ENCODE measurements at places on chromosomes 1 and 21. TPM values are rescaled to one million over a fixed set of nuclear protein-coding genes. Genes with fewer than 3 reads are reported as not detected.

Gene IQCC
- 2.3 TPM for total RNA-seq

Gene HES3
- total RNA-seq = not detected

Gene EIF4G3
- total RNA-seq = 53.5 TPM

Gene LRP8
- total RNA-seq = 8.4 TPM

Gene DDR2
- total RNA-seq = 303 TPM

Gene NOL9
- total RNA-seq = 17.5 TPM

Gene AK5
- 21.6 TPM for total RNA-seq

Gene PDZK1IP1
- total RNA-seq = not detected

Gene ARHGEF16
- total RNA-seq = 0.17 TPM

Gene MTARC1
- total RNA-seq = 9.6 TPM

Gene FALEC
- total RNA-seq = 1.0 TPM

Gene TMEM35B
- 36.0 TPM for total RNA-seq

Gene FYB2
- total RNA-seq = not detected

Gene HMGN1
- 179 TPM for total RNA-seq

Gene SAMD13
- total RNA-seq = 1.3 TPM

Gene TMPRSS15
- total RNA-seq = not detected

Gene KCNC4
- 0.51 TPM for total RNA-seq

Gene CLDN14
- not detected for total RNA-seq

Gene FCGR2B
- total RNA-seq = not detected

Gene FRRS1
- 27.0 TPM for total RNA-seq

Gene ODR4
- total RNA-seq = 13.7 TPM

Gene KRTAP8-1
- not detected for total RNA-seq

Gene C1orf232
- not detected for total RNA-seq

Gene KRTAP19-1
- total RNA-seq = not detected

Gene FNDC7
- total RNA-seq = under 0.01 TPM

Gene GBP4
- 0.77 TPM for total RNA-seq

Gene VCAM1
- total RNA-seq = 14.9 TPM

Gene MCOLN3
- total RNA-seq = 2.5 TPM

Gene NBPF14
- total RNA-seq = 53.2 TPM

Gene SAMSN1
- total RNA-seq = not detected

Gene SPOCD1
- 47.2 TPM for total RNA-seq

Gene GUCA2B
- total RNA-seq = not detected

Gene PDXK
- 46.2 TPM for total RNA-seq

Gene OR10T2
- not detected for total RNA-seq

Gene WDR4
- total RNA-seq = 9.8 TPM

Gene SLAMF6
- total RNA-seq = not detected

Gene FAM163A
- not detected for total RNA-seq

Gene NGF
- total RNA-seq = 8.5 TPM

Gene IGSF21
- not detected for total RNA-seq

Gene HSD3B1
- not detected for total RNA-seq

Gene SYCP1
- total RNA-seq = not detected

Gene MFAP2
- 16.2 TPM for total RNA-seq

Gene CDA
- not detected for total RNA-seq

Gene COL11A1
- total RNA-seq = 0.26 TPM

Gene TMEM200B
- 17.7 TPM for total RNA-seq

Gene AMY1C
- total RNA-seq = not detected

Gene DIRAS3
- 1.8 TPM for total RNA-seq
